ENCODE measurements at places on chromosomes 6 and 20.

- DNase-seq, result no peak
Measured at GRCh38 chr20:23340524-23340923, 10.1 kb upstream of the NXT1 start.

GRCh38 chr6:168675375-168675774 is 234.4 kb downstream of the SMOC2 start:
- DNase-seq, result no peak

DNA sequence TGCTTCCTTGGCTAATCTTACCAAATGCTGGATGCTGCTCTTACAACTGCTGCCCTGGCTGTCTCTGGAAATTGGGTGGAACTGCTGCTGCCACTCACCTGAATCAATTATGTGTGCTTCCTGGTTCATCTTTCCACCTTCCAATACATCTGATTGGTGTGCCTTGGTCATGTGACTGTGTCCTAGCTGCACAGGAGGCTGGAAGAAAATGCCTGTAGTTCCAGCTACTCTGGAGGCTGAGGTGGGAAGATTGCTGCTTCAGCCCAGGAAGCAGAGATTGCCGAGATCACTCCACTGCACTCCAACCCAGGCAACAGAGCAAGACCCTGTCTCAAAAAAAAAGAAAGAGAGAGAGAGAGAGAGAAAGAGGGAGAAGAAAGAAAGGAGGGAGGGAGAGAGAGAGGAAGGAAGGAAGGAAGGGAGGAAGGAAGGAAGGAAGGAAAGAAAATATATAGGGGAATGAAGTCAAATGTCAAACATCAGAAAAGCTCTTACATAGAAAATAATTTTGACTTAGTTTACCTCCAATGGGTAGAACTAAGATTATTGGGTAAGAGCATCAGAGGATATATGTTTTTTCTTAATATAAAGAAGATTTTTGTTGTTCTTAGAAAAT is 14.1 kb upstream of the PPARD start:
- no peak for DNase-seq

GRCh38 chr20:25308671-25309394 is 60.9 kb downstream of the PYGB start:
- no peak for DNase-seq

DNA sequence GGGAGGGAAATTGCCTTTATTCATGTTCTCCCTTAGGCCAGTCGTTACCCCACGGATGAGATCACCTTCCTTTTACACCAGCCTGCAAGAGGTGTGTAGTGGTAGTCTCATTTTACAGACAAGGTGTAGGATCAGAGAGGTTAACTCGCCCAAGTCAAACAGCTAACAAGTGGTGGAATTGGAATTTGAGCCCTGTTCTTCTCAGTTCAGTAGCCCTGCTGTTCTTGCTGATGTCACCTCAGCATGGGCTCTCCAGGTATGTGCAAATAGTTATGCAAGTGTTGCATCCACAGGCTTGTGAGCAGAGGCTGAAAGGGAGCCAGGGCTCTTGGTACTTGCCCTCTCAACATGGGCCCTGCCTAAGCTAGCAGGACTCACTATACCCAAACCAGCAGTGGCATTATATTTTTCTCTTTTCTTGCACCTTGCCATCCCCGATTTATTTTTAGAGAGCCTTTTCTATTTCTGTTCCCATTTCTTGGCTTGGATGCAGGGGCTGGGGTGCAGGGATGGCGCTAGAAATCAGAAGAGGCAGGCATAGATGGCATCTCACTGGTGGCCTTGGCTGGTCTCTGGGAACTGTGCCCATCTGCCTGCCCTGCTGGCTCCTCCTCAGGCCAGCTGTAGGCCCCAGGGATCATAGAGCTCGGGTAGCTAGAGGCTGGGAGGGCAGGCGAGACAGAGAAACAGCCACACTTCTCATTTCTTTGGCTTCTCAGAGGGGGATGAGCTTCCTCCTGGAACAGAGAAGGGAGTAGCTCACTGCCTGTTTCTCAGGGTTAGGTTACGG is 18.2 kb downstream of the PPARD start:
- DNase-seq, result no peak

- DNase-seq, result peak; percentile 72
Measured at GRCh38 chr20:57390604-57391438, at the start of gene RBM38. RBM38 (plus strand) TSS chr20:57391396; CDS start chr20:57391582, 186 bp downstream.

- no peak for DNase-seq
Measured at GRCh38 chr6:21935561-21936028, 342.0 kb downstream of the SOX4 start.

DNA sequence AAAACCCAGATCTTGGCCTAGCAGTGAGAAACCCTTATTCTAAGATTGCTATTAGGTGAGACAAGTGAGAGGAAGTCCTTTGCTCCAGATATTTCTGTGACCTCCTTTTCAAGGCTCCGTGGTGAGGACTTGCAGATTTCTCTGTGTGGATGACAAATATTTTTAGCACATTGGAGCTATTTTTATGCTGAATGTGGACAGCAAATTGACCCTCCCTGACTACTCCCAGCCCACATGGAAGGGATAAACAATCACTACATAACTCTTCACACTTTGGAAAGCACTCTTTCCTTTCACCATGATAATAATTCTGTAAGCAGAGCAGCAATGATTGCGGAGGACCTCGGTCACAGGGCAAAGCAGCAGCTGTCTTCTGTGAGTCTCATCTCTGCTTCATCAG is 88.0 kb upstream of the ADGRF1 start:
- no peak for DNase-seq

DNA sequence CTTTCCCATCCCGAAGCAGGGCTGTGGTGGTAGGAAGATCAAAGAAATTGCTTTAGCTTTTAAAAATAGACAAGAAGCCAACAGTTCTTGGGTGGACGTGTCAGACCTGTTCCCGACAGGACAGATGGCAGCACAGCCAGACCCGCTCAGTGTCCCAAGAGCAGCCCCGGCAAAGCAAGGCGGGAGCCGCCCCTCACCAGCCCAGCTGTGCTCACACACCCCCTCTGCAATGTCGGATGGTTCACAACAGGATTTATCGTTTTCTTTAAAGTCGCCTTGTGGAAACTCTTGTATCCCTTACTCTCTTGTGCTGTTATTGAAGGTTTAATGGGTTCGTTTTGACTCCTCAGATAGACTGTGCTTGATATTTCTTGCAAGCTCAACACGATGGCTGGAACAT is 302.4 kb downstream of the THBS2 start:
- DNase-seq, result no peak

GRCh38 chr6:127606131-127606562 is 29.2 kb downstream of the C6orf58 start:
- no peak for DNase-seq

GRCh38 chr6:107743311-107743710 is 80.8 kb downstream of the SCML4 start:
- no peak for DNase-seq
